ENCODE measurements at places on chromosomes 2 and 18. TPM values are rescaled to one million over a fixed set of nuclear protein-coding genes. Genes with fewer than 3 reads are reported as not detected.

The PROKR1 gene
- not detected for total RNA-seq

The ADD2 gene
- 1.7 TPM for total RNA-seq

The CLIP4 gene
- 7.0 TPM for total RNA-seq

The OR6B2 gene
- not detected for total RNA-seq

The UGT1A3 gene
- total RNA-seq, result 5.8 TPM

DNA sequence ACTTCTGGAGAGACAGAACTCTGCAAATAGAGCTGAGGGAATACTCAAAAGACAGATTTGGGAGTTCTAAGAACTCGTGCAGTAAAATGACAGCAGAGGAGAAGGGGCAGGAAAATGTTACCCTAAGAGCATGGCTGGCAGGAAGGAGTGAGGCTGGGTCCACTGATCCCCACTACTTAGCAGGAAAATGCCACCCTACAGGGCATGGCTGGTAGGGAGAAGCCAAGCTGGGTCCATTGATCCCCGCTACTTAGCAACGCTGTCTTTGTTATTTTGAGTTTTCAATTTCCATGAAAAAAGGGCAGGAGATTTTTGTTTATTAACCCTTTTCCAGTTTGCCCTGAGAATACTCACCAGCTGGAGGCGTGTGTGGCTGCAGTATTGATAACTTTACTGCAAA lies 100.3 kb upstream of the TMEM200C start:
- DNase-seq, result no peak

- DNase-seq, result no peak
These were observed 78.0 kb upstream of the BZW1 start for GRCh38 chr2:200733713-200734198.

GRCh38 chr2:7971841-7972240 lies 710.0 kb upstream of the ID2 start:
- no peak for DNase-seq

DNA sequence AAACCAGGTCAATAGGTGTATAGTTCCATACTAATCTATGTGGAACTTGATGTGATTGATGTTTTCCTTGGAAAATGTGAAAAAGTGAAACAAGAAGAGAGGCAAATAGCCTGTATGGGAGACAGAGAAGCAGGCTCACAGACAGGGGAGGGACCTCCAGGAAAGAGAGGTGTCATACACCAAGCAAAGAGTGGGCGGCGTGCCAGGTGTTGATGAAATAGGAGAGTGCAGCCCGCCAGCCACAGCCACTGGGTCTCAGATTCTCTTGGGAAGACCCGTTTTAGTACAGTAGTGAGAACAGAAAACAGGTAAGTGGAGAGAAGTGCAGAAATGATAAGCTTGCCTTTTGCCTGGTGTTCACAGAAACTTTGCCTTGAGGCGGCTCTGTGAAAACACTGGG lies 301.9 kb downstream of the ZNF407 start:
- DNase-seq, result no peak

DNA sequence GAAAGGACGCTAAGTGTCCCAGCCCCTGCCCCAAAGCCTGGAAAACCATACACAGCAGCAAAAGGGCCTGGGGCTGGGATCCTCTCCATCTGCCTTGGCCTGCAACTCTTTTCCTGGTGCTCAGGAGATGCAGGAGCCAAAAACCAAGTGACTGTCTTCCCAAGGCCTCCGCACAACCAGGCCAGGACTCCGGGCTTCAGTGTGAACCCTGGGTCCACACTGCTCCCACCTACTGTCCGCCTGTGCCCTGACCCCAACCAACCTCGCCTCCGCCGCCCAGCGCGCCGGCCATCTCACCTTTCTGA lies 1.1 kb downstream of the FEV start:
- no peak for DNase-seq

DNA sequence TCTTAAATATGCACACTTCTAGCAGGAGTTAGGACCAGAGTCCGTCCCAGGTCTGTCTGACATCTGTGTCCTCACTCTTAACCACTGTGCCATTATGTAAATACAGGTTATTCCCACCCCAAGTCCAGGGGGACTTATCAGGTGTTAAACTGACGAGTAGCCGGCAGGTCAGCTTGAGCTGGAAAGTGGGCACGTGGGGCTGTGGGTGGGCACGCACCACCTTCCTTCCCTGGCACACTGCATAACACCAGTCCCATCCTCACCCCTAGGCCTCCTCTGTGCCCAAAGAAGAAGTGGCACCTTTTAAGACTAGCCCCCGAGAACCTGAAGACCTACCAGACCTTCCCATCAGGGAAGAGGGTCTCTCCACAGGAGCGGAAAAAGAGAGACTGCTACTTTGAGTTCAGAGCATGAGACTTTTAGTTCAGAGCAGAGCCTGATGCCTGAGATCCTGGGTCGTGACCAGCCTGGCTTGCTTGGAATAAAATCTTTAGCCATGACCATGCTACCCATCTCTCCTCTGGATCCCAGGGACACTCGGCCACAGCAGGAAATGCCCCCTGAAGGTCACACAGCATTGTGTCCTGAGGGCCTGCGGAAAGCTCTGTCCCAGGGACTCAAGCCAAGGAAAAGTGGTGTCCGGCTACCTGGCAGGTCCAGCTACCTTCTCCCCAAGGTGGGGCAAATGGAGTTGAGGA lies 62.0 kb downstream of the CIB4 start:
- no peak for DNase-seq

- DNase-seq, result peak; percentile 68
These were observed 63.1 kb downstream of the RHOB start for GRCh38 chr2:20509770-20510490.

DNA sequence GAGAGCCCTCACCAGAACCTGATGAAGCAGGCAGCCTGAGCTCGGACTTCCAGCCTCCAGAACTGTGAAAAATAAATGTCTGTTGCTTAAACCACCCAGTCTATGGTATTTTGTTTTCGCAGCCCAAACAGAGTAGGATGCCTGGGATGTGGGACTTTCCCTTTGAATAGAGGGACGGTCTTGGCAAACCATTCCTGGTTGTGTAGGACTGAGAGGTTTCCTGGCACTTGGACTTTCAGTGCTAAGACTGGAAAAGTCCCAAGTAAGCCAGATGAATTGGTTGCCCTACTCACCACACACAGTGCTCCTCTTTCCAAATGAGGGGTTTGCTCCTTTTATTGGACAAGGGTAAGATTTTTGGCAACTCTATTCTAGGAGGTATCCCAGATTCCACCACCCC lies 46.8 kb upstream of the ACMSD start:
- DNase-seq, result no peak

GRCh38 chr2:212421556-212422334 lies 116.9 kb downstream of the ERBB4 start:
- DNase-seq, result no peak

- DNase-seq, result no peak
These were observed 552.8 kb upstream of the PKDCC start for GRCh38 chr2:41495050-41495449.

DNA sequence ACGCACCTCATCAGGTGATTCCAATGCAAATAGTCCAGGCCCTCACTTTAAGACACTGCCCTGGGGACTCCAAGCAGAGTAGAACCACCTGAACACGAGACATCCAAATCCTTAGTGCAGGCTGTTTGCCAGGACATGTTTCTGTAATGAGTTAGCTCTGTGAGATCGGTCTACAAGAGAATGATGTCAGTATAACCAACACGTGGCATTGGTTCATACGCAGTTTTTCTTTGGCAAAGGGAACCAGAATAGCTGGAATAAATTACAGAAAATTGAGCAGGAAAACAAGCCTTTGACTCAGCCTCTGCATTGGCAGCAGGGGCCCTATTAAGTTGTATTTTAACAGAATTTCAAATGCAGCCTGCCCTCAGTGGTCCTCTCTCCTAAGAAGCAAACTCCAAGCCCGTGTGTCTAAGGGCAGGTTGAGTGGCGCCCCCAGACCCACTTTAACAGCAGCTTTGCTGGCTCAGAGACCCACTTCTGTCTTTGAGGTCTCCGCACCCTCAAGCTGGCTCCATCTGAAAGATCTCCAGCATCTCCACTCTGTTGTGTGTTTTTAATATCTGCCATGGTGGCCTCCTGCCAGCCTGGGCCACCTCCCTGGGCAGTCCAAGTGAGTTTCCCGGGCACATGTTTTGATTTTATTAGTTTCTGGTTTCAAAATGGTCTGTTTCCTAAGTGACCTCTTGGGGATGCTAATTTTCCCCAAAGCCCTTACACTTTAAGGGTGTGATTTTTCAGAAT lies 61.3 kb downstream of the ALPK2 start:
- DNase-seq, result no peak

GRCh38 chr18:66582211-66582610 lies 21.7 kb downstream of the CDH19 start:
- DNase-seq, result no peak

GRCh38 chr2:224951723-224952481 lies 90.4 kb downstream of the DOCK10 start:
- no peak for DNase-seq

GRCh38 chr18:43863180-43863579 lies 585.9 kb upstream of the SYT4 start:
- DNase-seq, result no peak

DNA sequence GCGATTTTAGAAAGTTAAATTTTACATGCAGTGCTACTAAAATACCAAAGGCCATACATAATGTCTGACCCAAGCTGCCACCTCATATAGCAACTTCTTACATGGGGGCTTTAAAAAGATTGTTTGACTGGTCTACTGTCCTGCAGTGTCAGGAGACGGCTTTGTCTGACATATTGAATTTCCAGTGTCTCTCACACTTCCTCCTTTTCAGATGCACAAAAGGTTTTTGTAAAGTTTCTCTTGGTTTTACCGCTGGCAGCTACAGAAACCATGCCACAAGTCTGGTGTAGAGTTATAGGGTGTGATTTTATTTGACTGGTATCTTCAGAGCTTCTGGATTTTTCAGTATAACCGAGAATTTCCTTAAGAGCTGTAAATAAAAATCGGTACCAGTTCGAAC lies 1.1 kb upstream of the ASAP2 start:
- no peak for DNase-seq

DNA sequence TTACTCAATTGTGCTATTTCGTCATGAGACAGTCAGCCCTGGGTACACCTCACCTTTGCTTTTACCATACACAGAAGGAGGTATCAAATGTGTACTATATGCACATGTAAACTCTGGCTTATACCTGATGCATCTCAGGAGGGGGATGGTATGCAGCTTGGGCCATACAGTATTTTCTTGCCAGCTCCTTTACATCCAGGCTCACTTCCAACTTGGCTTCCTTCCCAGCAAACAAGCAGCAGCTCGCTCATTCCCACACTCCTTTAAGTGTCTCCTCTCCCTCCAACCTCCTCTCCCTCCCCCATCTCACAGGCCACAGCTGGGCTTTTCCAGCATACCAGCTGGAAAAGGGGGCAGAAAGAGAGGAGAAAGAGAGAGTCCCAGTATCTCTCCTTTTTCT lies 9.6 kb downstream of the MARCHF4 start:
- DNase-seq, result no peak

GRCh38 chr18:49691177-49691608 lies 122.1 kb downstream of the ACAA2 start:
- DNase-seq, result no peak

DNA sequence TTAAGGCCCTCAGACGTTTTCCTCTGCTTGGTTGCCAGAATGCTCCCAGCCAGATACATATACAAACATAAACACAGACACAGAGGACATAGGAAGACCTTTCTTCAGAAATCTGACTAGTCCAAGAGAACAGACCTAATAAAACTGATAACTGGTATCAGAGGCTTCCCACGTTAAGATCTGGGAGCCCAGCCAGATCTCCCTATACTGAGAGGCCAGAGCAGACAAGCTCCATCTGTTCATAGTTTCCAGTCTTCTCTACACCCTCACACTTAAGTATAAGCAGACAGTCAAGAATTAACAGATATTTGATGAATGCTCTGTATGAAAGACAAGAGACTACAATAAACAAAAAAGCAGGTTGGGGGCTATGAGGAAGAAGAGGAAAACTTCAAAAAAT lies 240.5 kb upstream of the CHAC2 start:
- no peak for DNase-seq

DNA sequence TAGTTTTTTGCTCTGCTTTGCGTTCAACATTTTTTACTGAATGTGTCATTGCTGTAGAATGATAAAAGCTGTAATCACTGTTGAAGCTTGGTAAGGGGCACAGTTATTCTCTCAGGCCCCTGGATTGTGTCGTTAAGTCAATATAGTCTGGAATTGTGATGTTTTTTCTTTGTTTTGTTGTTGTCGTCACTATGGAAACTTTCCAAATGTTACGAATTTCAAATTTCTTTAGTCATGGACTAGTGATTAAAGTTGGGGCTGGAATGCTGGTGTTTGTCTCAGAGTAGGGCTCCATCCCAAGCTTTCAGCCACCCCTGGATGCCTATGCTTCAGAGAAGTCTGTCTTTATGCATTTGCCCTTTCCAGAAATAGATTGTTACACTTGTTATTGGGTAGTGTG lies 287.2 kb downstream of the CDH19 start:
- no peak for DNase-seq

GRCh38 chr2:238105506-238106338 lies 5.6 kb downstream of the ESPNL start:
- DNase-seq, result peak; percentile 42

GRCh38 chr18:6729247-6730091 lies at the start of gene ARHGAP28:
Gene ARHGAP28 (plus strand): TSS chr18:6729716. CDS start chr18:6729822, 106 bp downstream.
- DNase-seq, result peak; percentile 66

DNA sequence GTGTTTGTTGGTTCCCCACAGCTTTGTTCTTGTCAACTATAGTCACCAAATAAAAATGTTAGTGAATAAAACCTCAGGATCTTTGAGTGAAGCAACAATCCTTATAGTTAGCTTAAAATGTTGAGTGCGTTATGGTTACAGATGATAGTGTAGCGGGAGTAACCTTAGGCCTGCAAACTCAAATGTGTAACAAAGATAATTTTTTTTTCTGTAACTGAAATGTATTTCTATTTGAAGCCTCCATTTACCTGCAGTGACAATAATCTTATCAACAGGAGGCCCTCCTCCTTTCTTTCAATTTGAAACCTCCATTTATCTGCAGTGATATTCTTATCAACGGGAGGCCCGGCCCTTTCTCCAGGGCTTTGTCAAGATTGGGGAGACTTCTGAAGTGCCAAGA lies 3.1 kb upstream of the C2orf49 start:
- no peak for DNase-seq

- DNase-seq, result no peak
These were observed 116.8 kb upstream of the SERPINE2 start for GRCh38 chr2:224155896-224156295.

DNA sequence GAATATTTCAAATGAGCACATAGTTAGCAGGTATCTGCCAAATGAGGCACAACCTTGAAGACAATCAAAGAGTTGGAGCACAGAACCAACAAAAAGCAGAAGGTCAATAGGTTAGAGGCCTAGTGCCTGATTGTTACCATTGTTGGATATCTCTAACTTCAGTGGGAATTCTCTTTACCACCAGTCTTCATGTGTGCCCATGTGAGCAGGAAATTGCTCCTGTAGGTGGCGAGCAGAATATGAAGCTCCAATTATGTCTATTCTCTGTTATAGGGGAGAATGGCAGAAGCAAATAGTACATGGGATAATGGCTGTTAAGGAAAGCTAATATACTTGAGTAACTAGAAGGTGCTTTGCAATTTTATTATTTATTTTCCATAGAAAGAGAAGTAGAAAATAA lies 14.9 kb upstream of the ZNF385B start:
- DNase-seq, result no peak

GRCh38 chr18:43481069-43481468 lies 203.8 kb upstream of the SYT4 start:
- no peak for DNase-seq
